ENCODE measurements at places on chromosomes 4 and X.

- no peak for DNase-seq
Measured at GRCh38 chr4:78288327-78288726, 231.2 kb downstream of the FRAS1 start.

DNA sequence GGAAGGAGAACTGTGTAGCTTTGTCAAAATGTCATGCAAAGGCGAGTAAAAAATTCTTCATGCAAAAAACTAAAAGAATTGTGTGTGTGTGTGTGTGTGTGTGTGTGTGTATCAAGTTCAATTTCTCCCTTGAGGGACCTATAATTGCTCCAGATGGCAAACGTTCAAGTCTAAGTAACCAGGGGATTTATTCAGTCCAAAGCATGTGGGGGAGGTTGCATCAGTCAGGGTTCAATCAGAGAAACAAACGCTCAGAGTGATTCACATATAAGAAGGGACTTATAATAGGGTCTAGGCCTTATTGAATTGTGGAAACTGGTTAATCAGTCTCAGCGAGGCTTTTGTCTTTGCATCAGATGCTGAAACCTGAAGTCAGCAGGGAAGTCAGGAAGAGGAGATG lies 5.0 kb downstream of the DCAF8L1 start:
- DNase-seq = no peak

GRCh38 chr4:128307123-128307571 lies 19.5 kb upstream of the PGRMC2 start:
- DNase-seq = no peak

- DNase-seq = no peak
Measured at GRCh38 chr4:182778222-182778982, 138.8 kb downstream of the DCTD start.

- DNase-seq = no peak
Measured at GRCh38 chr4:128940971-128941370, 131.5 kb downstream of the JADE1 start.

- no peak for DNase-seq
Measured at GRCh38 chr4:92646826-92647225, 343.1 kb downstream of the GRID2 start.

GRCh38 chr4:126899331-126899801 lies 733.4 kb upstream of the INTU start:
- DNase-seq = no peak

- DNase-seq = no peak
Measured at GRCh38 chr4:171334549-171334948, 478.7 kb upstream of the GALNTL6 start.

DNA sequence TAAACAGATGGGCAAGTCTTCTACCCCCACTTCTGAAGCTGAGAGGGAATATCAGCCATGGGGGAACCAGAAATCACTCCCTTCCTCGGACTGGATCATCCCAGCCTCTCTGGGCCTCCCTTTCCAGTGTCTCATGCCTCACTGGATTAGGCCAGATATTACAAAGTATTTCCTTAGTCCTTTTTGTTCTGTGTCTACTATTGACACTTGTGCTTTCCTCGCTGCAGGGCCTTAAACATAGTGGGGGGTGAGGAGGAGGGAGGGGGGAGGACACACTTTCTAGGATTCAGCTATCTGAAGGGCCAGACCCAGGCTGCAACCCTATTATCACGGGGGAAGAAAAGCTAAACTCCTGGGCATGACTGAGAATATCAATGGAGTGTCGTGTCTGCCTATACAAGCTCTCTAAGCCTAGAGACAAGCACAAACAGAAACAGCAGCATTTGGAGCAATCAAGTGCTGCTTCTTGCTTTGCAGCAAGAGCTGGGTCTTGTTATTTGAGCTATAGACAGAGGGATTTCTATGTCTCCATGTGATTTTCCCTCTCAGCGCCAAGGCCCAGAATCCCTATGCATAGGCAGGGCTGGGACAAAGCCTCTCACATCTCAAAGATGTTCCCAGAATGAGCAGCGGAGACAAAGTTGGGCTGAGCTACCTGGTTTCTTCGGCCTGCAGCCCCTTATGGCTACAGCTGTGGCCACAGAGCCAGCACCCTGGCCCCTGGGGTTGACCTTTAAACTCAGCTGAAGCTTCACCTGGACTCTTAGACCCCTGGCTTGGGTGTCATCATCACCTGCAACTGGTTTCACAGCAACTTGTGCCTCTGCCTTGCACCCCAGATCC lies 20.2 kb downstream of the PJA1 start:
- no peak for DNase-seq

- DNase-seq = no peak
Measured at GRCh38 chr4:32752962-32753361, 2032.8 kb downstream of the PCDH7 start.

DNA sequence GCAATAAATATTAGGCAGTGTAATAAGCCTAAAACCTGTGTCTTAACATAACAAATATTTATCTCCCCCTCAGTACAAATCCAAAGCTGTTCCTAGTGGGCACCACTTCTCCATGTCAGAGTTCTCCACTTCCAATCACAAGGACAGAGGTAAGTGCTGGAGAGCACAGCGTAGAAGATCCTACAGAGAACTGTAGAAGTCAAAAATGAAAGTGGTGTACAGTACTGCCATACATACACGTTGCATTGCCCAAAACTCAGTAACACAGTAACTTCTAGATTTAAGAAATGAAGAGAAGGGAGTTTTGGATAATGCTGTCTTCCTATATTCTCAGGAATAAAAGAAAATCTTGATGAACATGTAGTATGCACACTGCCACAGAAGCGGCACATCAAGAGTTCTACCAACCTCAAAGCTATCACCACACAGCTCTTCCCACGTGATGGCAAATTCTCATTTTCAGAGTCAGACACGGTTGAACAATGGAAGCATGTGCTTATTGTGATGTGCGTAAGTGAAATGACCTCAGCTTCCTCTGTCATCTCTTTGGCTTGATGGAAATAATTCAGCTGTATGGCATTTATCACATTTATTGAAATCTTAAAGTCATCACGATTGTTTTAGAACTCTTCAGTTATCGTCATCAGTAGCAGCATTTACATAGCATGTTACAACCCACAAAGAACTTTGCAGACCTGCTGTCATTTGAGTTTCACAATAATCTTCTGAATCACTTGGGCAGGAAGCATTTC lies 27.1 kb upstream of the SPANXN4 start:
- no peak for DNase-seq

DNA sequence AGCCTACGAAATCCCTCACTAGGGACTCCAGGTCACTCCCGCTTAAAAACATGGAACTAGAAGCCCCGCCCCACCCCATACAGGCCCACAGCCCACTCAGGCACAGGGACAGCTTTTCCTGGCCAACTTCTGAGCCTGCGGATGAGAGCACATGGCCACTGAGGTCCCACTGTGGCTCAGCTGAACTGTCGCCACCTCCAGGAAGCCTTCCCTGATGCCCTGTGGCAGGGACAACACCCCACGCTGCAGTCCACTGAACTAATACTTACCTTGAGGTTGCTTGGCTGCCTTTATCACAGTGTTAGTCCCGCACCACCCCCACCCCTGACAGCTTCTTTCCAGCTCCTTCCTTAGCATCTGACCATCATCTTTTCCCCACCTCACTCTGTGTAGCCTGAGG lies 39.3 kb upstream of the MAN2B2 start:
- no peak for DNase-seq

DNA sequence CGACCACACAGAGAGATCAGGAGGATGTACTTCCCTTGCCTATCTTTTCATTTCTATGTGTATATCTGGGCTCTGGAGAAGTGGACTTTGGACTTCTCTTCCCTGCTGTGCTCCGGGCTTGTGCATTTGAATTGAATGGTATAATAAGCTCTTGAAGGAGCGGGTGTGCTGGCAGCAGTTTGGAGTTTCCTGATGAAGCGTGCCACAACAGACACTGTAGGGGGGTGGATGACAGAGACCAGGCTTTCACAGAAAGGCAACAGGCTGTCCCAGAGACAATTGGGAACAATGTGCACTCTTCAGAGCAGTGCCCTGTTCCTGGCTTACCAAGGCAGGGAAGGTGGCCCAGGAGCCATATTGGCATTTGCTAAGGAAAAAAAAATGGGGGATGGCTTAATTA lies 170.1 kb downstream of the FRMPD4 start:
- no peak for DNase-seq
